Sigmoid colon (tissue), 7 donors: ENCODE measurements at places on chromosomes 2 and 18. TPM values are rescaled to one million over a fixed set of nuclear protein-coding genes. Genes with fewer than 3 reads are reported as not detected.

Gene ASXL3
- 3.6 TPM for total RNA-seq

Gene UGT1A8
- total RNA-seq, result not detected

Gene SKA1
- total RNA-seq, result 0.68 TPM

Gene NYAP2
- not detected for total RNA-seq

Gene SRD5A2
- not detected for total RNA-seq

Gene EIF2AK3
- total RNA-seq, result 7.1 TPM

Gene SPATA3
- not detected for total RNA-seq
